AG09309 (cell line): ENCODE measurements at places on chromosomes 1 and 21.
A peak's percentile ranks its signal among the peaks of the same experiment; 100 is the strongest.

DNA sequence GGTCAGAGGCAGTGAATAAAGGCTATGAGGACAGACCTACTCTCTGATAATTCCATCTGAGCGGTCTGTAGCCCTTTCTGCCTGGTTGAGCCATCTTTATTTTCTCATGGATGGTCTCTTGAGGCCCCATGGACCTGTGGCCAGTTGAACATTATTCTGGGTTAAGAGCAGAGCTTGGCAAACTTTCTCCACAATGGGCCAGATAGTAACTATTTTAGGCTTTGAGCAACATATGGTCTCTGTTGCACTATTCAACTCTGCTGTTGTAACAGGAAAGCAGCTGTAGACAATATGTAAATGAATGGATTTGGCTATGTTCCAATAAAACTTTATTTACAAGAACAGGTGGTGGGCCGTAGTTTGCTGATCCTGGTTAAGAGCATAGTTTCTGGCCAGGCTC, 62.7 kb downstream of the KAZN start:
- no peak for DNase-seq

DNA sequence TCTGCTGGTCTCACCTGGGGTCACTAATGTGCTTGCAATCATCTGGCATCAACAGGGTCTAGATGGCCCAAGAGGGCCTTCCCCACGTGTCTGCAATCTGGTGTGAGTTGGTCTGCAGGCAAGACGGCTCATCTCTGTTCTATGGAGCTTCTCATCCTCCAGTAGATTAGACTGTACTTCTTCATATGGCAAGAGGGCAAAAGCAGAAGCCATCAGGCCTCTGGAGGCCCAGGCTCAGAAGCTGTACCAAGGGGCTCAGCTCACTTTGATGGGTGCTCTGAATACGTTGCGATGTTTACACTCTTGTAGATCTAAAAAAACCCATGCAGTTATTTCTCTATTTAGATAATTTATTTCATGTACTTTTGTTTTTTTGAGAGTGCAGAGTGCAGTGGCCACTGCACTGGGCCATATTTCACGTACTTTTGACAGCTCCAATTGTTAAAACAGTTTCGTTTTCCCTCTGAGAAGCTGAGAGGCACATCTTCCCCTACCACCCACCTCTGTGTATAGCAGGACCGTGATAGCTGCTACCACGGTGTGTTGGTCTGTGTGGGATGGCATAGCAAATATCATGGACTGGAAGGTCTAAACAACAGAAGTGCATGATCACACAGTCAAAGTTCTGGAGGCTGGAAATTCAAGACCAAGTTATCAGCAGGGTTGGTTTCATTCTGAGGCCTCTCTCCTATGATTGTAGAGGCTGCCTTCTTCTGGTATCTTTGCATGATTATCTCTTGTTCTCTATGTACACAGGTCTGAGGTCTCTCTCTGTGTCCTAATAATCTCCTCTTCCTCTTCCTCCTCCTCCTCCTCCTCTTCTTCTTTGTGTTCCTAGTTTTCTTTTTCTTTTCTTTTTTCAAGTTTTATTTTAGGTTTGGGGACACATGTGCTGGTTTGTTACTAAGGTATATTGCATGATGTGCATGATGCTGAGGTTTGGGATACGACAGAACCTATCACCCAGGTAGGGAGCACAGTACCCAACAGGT, 17.0 kb downstream of the CITED4 start:
- no peak for DNase-seq

DNA sequence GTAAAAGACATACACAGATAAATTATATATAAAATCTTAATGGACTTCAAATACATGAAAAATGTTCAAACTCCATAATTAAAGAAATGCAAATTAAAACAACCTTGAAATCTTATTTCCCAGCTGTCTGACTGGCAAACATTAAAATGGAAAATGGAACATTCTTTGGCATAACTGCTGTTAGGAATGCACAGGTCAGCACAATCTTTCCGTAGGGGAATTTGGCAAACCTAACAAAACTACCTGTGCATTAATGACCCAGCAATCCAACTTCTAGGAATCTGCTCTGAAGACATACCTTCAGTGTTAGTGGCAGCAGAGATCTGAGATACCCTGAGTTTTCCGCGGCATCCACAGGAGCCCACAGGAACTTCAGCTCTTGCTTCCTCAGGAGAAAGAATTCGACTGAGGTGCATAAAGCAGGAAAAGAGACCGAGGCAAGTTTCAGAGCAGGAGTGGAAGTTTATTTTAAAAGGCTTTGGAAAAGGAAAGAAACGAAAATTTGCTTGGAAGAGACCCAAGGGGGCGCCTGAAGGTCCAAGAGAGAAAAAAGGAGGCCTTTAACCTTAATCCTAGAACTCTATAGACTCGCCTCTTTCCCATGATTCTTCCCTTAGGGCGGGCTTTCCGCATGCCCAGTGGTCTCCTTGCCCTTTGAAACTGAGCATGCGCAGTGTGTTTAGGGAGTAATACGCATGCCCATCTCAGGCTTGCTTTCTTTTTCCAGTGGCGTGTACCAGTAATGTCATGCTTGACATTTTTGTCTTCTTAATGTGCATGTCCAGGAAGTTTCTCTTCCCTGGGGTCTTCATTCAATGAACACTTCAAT, 24.8 kb downstream of the LYPD8 start:
- DNase-seq, result peak; percentile 21

GRCh38 chr1:215044151-215044550, 38.4 kb upstream of the KCNK2 start:
- no peak for DNase-seq

- DNase-seq, result no peak
Observed at GRCh38 chr1:161021165-161021969, 415 bp upstream of the F11R start.

DNA sequence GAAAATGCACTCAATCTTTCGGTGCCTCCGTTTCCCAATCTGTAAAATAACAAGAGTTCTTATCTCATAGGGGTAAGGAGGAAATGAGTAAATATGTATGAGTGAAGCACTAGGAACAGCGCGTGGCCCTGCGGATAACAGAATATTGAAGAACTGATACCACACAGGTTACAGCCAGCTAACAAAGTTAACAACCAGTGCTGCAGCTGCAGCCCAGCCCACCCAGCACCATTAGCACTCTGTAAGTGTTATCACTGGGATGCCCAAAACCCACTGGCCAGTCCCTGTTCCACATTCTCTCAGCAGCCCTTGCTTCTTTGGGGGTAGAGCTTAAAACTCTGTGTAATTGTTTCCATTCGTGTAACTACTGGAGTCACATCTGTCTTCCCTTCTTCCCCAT, 89.5 kb downstream of the VWA5B1 start:
- no peak for DNase-seq

DNA sequence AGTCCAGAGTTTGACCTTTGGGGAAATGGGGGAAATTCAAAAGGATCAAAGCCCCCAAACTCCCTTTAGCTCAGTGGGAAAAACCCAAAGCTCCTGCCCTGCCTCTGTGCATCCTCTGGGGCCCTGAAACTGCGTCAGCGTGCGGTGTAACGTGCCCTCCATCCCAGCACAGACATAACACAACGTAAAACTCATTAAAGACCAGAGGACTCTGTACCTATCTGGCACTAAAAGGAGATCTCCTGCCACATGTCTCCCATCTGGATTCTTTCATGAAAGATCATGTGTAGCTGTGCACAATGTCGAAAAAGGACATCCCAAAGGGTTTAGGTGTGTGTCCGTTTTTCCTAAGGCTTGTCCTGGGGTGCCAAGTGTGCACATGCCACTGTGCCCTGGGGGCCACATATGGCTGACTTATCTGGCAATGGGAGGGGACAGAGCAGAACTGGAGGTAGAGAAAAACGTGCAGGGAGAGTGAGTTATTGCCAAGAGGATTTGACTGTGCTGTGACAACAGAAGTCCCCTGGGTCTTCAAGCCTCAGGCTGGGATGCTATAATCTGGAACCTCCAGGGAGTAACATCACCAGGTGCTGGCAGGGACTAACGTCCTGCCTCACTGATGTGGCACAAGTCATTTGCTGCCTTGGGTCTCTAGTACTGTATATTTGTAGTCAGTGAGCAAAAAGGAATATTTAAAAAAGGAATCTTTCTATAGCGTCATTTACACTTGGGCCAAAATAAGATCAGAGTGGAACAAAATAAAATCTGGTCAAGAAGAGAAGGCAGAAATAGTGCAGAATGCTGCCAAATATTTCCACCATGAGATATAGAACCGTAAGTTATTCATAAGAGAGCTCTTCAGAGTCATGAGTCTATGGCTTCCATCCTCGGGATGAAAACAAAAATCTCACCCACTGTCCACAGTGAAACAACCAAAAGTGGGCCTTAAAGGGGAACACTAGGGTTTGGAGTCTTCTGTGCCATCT, 52.3 kb downstream of the ITPKB start:
- DNase-seq, result no peak

DNA sequence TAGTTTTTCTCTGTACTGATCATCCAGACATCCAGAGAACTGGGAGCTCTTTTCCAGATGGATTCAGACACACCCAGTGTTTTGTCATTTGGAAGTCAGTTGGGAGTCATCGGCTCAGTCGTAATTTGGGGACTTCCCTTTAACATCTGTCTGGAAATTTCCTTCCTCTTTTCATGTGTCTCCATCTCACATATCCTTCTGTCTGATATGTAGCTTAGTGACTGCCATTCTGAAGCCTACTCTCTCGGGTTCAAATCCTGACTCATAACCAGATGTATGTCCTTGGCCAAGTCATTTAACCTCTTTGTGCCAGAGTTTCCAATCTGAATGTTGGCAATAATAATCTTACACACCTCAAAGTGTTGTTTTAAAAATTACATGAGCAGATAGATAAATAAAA, 3.0 kb downstream of the MORC3 start:
- DNase-seq, result no peak

DNA sequence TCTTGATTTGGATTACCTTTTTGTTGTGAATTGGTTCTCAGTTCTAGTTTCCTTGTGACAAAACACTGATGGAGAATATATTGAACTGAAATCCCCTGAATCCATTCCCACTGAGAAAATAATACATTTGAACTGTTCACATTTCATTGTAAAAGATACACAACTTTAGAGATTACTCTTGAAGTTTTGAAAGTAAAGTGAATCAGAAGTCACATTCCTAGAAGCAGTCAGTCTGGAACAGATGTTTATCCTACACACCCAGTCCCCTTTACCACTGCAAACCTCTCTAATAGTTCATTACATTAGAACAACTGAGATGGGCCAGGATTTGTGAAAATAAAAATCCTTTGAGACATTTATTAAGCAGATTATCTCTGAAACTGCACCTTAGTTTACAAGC, 3.4 kb downstream of the RERE start:
- no peak for DNase-seq
